Upper lobe of right lung (tissue), 1 donor: ENCODE measurements at places on chromosomes 5 and 9.

- no peaks in the 10 kb centered on the region for H3K36me3 ChIP-seq
- no peak for DNase-seq
- H3K27ac ChIP-seq = no peak overlapping the region
- H3K27me3 ChIP-seq = no peaks in the 10 kb centered on the region
- no peak overlapping the region for H3K4me3 ChIP-seq
These were observed 64.5 kb downstream of the MAMDC2 start for GRCh38 chr9:70108181-70108580.

- H3K27me3 ChIP-seq = no peaks in the 10 kb centered on the region
- H3K27ac ChIP-seq = no peak overlapping the region
- DNase-seq = no peak
- no peak overlapping the region for H3K4me3 ChIP-seq
These were observed 549.4 kb downstream of the LRRC70 start for GRCh38 chr5:63128018-63128417.

- no peak for DNase-seq
- H3K27ac ChIP-seq = no peak overlapping the region
- no peak overlapping the region for H3K4me3 ChIP-seq
- H3K36me3 ChIP-seq = no peaks in the 10 kb centered on the region
- H3K27me3 ChIP-seq = no peaks in the 10 kb centered on the region
These were observed 59.5 kb upstream of the MEGF10 start for GRCh38 chr5:127231118-127231517.

DNA sequence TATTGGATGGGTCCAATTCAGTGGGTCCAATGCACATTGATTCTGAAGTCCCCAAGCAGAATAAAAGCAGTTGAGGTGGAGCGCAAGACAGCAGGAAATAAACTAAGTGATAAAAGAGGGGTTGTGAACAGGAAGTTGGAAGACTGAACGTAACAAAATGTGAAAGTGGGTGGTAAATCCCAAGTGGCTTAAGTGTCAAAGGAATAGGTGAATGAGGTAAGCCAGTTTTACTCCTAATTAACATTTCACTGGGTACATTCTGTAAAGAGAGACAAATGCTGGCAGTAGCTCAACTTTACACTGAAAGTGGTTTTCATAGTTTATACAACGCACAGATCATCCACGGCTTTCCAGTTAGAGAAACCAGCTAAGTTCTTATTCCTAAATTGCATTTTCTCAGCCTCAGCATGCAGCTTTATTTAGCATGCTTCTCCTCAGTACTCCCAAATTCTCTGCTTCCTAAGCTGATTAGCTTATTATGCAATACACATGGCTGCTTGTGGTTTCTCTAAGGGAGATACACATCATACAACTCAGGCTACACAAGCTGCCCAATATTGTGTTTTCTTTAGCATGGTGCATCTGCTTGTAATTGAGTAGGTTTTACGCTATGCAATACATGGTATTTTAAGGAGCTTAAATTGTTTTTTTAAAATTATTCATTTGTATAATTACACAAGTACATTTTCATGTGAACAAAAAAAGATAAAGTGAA, 34.2 kb upstream of the HSD17B4 start:
- H3K27me3 ChIP-seq = no peaks in the 10 kb centered on the region
- H3K36me3 ChIP-seq = no peaks in the 10 kb centered on the region
- no peak overlapping the region for H3K4me3 ChIP-seq
- no peaks in the 10 kb centered on the region for H3K4me1 ChIP-seq
- H3K27ac ChIP-seq = peak overlapping the region; percentile 58
